ENCODE measurements at places on chromosomes 11 and 22.

GRCh38 chr11:36061471-36061870, 117.6 kb downstream of the LDLRAD3 start:
- DNase-seq = peak; percentile 13

DNA sequence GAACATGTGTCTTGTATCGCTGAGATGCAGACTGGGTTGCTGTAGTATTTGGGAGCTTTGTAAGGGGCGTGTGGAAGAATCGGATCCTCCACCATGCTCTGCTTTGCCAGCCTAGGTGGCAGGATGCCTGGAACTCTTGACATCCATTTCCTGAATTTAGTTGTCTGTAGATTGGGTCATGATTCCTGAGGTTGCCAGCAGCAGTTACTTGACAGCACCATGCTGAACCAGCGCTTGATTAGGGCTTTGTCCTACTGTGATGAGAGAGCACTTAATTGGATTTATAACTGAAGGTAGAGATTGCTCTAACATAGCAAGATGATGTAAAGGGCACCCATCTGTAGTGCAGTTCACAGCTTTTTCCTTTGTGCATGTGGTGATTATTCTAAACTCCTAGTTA, 75.6 kb upstream of the HORMAD2 start:
- peak; percentile 27 for DNase-seq

- no peak for DNase-seq
Observed at GRCh38 chr11:59182457-59183151, 10.7 kb downstream of the DTX4 start.

- peak; percentile 70 for DNase-seq
Observed at GRCh38 chr11:117179048-117179999, 781 bp downstream of the SIDT2 start.

DNA sequence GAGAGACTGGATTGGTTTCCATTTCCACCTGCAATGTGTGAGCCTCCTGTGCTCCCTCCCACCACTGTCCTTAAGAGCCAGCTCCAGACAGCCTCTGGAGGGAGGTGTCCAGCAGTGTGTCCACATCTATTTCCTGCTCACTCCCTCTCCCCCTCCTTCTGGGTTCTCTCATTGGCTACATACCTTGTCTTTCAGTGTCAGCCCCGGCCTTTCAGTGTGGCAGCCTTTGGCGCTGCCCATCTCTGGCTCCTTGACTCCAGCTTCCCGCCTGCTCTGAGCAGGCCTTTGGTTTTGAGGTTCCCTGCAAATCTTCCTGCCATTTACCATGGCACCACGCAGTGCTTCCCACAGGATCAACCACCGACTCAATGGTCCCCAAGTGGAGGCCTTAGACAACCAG, 19.0 kb upstream of the PTPRJ start:
- no peak for DNase-seq

DNA sequence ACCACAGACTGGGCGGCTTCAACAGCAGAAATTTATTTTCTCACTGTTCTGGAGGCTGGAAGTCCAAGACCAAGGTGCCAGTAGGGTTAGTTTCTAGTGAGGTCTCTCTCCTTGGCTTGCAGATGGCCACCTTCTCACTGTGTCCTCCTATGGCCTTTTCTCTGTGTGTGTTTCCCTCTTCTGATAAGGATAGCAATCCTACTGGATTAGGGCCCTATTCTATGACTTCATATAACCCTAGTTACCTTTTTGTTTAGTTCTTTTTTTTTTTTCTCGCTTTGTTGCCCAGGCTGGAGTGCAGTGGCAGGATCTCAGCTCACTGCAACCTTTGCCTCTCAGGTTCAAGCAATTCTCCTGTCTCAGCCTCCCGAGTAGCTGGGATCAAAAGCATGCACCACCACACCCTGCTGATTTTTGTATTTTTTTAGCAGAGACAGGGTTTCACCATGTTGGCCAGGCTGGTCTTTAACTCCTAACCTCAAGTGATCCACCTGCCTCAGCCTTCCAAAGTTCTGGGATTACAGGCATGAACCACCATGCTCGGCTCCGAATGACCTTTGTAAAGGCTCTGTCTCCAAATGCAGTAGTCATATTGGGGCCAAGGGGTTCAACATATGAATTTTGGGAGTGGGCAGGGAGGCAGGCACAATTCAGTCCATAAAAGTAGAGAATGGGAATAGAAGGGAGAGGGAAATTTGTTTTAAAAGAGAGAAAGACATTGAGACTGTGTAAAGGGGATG, 25.5 kb upstream of the NNMT start:
- no peak for DNase-seq

DNA sequence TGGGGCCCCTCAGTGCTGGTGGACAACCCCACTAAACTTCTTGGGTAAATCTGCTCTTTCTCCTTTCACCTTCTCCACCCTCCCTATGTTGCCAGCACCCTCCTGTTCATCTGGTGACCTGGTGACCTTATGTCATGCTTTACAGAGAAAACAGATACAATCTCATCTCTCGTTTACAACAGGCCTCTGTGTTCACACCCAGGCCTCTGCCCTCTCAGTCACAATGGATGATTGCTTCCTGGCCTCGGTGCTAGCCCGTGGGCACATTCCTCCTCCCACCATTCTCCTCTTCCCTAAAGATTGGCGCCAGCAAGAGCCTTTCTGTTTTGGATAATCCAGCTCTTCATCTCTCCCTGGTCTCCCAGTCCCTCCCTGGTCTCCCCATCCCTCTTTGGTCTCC, 12.3 kb upstream of the PNPLA3 start:
- DNase-seq = no peak

DNA sequence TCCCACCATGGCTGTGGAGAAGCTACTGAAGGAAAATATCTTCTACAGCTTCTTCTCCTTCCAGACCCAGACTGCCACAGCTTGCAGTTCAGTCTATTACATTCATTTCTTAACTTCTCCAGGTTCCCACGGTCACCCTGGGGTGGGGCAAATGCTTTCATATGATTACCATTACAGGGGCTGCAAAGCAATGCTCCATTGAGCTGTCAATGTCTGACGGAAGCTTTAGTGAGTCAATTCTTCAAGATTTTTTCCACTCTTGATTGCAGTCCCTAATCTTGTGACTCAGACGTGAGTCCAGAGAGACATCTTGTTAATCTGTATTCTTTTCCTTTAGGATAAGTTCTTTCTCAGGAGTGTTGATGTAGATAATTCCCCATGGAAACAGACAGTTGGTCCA, 233.4 kb upstream of the DDI1 start:
- DNase-seq = no peak

GRCh38 chr11:128251140-128251539, 336.2 kb downstream of the ETS1 start:
- DNase-seq = no peak

DNA sequence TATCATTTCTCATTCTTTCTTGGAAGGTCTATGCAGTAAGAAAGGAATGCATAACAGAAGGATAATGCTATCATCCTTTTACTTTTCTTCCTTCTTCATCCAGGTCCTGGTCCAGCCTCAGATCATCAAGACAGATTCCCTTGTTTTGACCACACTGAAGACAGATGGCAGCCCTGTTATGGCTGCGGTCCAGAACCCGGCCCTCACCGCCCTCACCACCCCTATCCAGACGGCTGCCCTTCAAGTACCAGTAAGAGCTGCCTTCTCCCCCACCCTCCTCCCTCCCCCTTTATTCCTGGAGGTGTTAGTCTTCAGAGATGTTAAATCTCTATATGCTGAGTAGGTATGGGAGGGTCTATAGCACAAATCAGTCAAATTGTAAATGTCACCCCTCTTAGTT, 37.9 kb downstream of the SREBF2 start:
- no peak for DNase-seq

GRCh38 chr11:2814751-2815150, 70.8 kb downstream of the CDKN1C start:
- DNase-seq = peak; percentile 73

GRCh38 chr22:49760630-49761571, 66.8 kb downstream of the BRD1 start:
- DNase-seq = no peak

- no peak for DNase-seq
Observed at GRCh38 chr11:122071709-122072202, 44.3 kb downstream of the BLID start.

GRCh38 chr11:86941077-86941870, 13.9 kb downstream of the FZD4 start:
- DNase-seq = no peak

DNA sequence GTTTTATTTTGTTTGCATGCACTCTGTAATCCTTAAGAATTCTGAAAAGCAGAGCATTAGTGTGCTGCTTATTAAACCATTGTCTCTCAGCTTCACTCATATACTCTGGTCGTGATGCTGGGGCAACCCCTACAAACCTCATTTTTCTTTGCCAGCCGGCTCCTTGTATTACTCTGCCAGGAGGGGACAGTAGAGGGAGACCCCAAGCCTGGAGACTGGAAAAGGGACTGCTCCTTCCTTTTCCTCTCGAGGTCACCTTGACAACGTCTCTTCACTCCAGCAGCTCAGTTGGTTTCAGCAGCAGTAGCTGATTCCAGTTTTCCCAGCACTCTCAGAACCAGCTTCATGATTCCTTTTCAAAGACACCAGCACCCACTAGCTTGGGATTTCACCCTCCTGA, 2.8 kb upstream of the JHY start:
- DNase-seq = peak; percentile 51

- no peak for DNase-seq
Observed at GRCh38 chr11:56846631-56847576, 98.4 kb upstream of the OR9G4 start.

- DNase-seq = no peak
Observed at GRCh38 chr11:69467646-69468045, 13.8 kb upstream of the LINC01488 start.

- DNase-seq = no peak
Observed at GRCh38 chr11:71914617-71915189, 13.7 kb downstream of the XNDC1N start.

DNA sequence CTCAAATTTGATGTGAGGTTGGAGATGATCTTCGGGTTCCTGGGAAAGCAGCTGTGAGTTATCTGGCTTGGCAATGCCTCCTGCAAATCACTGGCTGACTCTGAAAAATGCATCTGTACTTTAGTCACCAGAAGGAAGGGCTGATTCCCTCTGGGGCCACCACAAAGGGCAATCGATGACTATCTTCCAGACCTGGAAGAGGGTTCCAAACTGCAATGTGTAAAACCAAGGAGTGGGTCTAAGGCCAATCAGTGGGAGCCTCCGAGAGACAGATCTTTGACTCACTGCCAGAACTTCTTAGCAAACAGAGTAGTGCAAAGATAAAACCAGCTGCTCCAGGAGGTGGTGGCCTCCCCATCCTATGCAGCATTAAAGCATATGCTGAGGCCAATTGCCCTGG, 29.1 kb upstream of the PAK1 start:
- DNase-seq = no peak

DNA sequence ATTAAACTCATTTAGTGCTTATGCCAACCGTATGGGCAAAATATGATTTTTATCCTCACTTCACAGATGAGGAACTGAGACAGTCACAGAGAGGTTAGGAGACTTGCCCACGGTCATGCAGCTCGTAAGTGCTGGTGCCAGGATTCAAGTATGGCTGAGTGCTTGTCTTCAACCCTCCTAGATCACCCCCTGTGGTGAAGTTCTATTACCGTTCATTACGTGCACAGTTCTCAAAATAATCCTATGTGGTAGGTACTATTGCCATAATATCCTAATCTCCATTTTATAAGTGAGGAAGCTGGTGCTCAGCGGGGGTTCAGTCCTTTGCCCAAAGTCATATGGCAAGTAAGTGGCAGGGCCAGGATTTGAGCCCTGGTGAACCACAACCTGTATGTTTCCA, 1.5 kb downstream of the MIEF1 start:
- DNase-seq = no peak
